ENCODE measurements at places on chromosomes 13 and 19. TPM values are rescaled to one million over a fixed set of nuclear protein-coding genes. Genes with fewer than 3 reads are reported as not detected.

The FUT1 gene
- total RNA-seq: 0.32 TPM

The SHD gene
- total RNA-seq: not detected

The GNG7 gene
- total RNA-seq: 1.3 TPM

The ZNF225 gene
- total RNA-seq: 3.0 TPM

The GGN gene
- 1.4 TPM for total RNA-seq
